T-helper 2 cell (primary cell): ENCODE measurements at places on chromosomes 16 and 17.

DNA sequence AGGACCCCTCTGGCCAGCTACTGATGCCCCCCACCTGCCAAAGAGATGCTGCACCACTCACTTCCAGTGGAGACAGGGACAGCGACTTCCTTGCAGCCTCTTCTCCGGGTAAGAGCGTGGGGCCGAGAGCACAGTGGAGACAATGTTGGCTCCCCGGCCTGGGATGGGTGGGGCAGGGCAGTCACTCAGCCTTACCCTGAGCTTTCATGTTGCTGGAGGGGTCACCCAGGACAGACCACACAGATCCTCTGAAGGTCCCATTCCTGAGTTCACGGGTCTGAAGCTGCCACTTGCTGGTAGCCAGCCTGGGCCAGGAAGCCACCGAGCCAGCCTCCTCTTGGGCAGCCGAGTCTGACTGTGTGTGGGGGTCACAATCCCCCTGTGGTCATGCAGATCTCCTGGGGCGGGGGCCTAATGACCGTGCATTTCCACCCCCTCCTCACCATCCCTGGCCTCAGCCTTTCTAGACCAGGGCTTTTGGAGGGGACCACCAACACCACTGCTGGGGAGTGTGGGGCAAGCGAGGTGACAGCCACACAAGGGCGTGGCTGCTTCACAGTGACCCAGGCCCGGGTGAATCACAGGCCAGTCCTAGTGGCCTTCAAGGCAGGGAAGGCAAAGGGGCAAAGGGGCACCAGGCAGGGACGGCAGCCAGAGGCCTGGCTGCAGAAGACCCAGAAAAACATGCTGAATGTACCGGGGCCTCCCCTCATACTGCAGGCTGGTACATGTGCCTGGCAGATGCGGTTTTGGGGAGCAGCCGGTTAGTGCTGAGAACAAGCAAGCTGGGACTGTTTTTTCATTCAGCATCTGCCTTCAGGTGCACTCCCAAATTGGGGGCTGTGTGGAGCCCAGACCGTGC lies 10.4 kb downstream of the TAF1C start:
- DNase-seq = no peak

DNA sequence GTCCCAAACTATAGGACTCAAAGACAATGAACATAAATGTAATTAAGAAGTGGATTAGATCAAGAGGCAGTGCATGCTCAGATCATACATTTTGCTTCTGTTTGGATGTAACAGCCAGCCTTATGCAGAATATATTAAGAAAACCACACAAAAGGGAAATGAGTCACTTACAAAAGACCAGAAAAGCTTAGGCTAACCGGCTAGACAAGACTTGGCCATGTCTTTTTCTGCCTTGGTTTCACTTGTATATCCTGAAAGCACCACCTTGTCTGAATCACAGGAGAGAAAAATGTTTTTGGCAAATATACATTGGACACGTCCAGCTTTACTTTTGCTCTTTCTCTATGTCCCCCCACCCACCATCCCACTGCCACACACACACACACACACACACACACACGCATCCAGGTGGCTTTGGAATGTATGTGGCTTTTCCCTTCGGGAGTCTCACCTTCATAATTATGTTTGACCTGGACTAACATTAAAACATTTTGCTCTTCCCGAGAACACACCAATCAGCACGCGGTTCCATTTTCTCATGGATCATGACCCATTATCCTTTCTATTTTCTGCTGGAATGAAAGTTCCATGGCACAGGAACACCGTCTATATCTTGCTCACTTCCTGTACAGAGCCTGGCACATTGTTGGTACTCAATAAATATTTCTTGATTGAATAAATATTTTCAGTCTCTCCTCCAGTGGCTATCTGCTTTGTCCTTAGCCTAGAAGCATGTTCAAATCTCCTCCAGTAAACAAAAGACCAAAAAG lies 64.6 kb downstream of the CDK5R1 start:
- no peak for DNase-seq

GRCh38 chr17:32498391-32498790 lies 11.6 kb downstream of the CDK5R1 start:
- no peak for DNase-seq

DNA sequence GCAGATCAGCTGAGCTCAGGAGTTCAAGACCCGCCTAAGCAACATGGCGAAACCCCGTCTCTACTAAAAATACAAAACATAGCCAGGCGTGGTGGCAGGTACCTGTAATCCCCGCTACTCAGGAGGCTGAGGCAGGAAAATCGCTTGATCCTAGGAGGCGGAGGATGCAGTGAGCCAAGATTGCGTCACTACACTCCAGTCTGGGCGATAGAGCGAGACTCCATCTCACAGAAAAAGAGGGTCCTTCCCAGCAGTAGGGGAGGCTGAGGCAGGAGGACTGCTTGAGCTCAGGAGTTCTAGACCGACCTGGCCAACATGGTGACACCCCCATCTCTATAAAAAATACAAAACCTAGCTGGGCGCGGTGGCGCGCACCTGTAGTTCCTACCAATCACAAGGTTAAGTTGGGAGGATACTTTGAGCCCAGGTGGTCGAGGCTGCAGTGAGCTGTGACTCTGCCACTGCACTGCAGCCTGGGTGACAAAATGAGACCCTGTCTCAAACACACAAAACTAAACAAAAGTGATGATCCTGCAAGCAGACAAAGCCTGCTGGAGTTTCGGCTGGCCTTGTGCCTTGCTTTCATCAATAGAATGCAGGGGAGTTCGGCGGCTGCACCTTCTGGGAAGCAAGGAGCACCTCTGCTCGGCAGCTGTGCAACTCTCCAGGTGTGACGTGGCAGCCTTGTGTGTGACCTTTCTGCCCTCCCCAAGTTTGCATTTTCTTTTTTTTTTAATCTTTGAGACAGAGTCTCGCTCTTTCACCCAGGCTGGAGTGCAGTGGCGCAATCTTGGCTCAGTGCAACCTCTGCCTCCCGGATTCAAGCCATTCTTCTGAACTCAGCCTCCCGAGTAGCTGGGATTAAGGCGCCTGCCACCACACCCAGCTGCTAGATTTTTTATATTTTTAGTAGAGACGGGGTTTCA lies 12.4 kb upstream of the YWHAE start:
- DNase-seq = no peak

DNA sequence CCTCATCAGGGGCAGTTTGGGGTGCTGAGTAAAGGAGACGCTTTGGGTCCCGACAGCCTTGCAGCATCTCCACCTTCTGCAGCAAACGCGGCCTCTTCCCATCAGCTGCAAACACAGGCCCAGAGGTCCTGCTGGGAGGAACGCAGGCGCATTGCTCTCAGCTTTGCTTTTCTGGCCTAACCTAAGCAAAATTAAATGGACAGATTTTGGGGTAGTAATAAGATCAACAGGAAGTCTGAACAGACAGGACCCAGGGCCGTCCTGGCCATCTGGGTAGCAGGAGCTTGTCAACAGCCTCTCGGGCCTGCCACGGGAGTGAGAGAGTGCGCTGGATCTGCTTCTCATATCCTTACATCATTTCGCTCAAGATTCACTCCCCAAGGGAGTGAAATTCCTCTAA lies 7.2 kb downstream of the NUBP1 start:
- no peak for DNase-seq

DNA sequence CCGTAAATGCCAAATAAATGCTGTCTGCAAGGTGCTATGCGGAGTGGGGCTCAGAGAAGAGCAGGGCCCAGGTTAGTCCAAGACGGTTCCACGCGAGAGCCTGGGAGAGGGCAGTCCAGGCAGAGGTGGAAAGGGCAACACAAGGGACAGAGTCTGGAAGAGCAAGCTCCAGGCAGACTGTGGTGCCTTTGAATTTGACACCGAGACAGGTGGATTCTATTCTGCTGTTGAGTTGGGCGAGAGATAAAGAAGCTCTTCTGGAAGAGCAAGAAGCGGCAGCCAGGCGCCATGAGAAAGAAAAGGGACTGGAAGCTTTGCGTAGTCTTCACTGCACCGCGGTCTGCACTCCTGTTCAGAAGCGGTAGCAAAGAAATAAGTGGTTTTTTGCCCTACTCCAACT lies 55.6 kb downstream of the CYTH1 start:
- DNase-seq = no peak

DNA sequence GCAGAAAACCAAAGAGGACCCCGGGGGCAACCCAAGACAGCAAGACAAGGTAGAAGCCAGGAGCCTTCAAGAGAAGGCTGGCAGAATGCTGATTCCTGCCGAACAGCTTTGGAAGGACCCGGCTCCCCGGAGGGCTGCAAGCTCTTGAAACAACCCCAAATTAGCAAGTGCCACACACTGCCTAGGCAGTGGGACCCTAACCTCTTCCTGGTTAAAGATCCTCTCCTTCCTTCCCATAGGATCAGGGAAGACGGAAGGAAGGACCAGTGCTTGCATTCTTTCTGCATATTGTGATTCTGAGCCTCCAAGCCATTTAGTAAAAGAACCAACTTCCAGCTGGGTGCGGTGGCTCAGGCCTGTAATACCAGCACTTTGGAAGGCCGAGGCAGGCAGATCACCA lies 122.0 kb upstream of the AXIN2 start:
- no peak for DNase-seq

- DNase-seq = no peak
Measured at GRCh38 chr17:30545024-30545423, 67.8 kb downstream of the GOSR1 start.

DNA sequence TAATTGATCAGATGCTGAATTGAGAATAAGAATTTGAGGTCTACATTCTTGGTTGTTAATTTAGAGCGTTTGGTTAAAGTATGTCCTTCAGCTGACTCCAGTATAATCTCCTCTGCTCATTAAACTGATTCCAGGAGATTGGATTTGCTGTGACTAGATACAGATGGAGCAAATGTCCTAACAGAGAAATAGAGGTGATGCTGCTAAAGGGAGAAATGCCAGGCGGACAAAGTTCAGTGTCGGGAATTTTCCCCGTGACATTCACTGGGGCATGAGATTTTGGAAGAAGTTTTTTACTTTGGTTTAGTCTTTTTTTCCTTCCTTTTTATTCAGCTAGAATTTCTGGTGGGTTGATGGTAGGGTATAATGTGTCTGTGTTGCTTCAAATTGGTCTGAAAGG lies 19.0 kb downstream of the PRKAR1A start:
- DNase-seq = no peak

- DNase-seq = no peak
Measured at GRCh38 chr17:1758807-1759206, 3.1 kb upstream of the SERPINF1 start.

- DNase-seq = peak; percentile 34
Measured at GRCh38 chr16:4767872-4768548, 1.0 kb upstream of the ZNF500 start.

GRCh38 chr16:85190572-85190971 lies 78.3 kb upstream of the CIBAR2 start:
- DNase-seq = no peak

GRCh38 chr17:78748048-78748729 lies 33.9 kb downstream of the CYTH1 start:
- DNase-seq = no peak

DNA sequence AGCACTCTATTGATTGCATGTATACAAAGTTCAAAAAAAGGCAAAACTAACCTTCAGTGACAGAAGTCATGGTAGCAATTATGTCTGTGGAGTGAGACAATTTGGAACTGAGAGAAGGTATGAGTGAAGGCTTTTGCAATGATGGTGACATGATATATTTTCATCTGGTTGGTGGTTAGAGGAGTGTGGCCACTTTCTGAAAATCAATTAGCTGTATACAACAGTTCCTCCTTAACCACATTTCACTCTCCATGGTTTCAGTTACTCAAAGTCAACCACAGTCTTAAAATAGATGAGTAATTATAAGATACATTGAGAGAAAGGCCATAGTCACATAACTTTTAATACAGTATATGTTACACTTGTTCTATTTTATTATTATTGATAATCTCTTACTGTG lies 26.2 kb downstream of the ADAMTS18 start:
- DNase-seq = no peak

DNA sequence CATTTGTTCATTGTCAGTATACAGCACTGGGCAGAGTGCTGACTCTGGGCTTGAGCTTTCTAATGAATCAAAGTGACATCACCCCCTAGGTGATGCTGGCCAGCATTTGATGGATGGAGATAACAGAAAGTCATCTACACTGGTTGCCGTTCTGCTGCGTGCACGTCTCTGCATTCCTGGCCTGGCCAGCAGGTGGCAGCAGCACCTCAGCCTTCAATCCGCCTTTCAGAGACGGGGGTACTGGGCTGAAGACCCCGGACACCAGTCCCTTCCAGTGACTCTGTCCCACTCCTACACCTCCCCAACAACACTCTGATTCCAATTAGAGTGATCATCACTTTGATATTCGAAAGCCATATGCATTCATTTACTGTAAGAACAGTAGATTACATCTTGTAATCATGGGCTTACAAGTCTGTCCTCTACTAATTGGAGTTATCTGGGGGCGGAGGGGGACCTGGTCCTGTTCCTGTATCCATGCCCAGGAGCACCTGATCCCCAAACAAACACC lies 6.0 kb downstream of the CPSF4L start:
- peak; percentile 9 for DNase-seq

DNA sequence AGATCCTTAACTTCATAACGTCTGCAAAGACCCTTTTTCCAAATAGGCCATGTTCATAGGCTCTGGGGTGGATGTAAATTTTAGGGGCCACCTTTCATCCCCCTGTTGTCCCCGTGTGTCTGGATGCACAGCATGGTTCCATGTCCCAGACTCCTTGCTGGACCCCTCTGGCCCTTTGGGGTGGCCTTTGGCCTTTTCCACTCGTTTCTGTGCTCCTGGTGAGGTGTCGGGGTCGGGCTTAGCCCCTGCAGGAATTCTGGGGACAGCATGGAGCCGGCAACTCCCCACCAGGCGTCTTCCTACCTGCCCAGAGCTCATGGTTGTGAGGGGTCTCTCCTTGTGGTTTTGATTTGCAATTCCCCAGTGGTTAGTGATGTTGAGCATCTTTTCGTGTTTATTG lies 183.5 kb downstream of the SEC14L1 start:
- no peak for DNase-seq

DNA sequence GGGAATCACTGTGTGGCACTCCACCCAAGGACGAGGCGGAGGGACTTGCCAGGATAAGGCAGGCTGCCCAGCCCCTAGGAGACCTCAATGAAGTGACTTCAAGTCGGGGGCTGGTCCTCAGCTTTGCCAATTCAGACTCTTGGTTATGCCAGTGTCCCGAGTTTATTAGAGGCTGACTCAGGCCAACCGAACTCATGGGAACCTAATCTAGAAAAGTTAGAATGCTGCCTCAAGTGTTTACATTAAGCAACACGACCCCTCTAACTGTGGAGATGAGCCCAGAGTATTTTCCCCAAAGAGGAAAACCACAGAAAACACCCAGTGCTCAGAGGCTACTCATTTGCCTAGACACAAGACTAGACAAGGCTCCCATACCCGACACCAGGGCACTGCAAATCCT lies 1.1 kb upstream of the TEKT3 start:
- DNase-seq = no peak

GRCh38 chr16:9169094-9169493 lies 77.7 kb downstream of the HAPSTR1 start:
- no peak for DNase-seq
